ENCODE measurements at places on chromosomes 11 and 22. TPM values are rescaled to one million over a fixed set of nuclear protein-coding genes. Genes with fewer than 3 reads are reported as not detected.

GRCh38 chr22:19875061-19875530 is 20.4 kb upstream of the GNB1L start:
- peak; percentile 26 for DNase-seq

DNA sequence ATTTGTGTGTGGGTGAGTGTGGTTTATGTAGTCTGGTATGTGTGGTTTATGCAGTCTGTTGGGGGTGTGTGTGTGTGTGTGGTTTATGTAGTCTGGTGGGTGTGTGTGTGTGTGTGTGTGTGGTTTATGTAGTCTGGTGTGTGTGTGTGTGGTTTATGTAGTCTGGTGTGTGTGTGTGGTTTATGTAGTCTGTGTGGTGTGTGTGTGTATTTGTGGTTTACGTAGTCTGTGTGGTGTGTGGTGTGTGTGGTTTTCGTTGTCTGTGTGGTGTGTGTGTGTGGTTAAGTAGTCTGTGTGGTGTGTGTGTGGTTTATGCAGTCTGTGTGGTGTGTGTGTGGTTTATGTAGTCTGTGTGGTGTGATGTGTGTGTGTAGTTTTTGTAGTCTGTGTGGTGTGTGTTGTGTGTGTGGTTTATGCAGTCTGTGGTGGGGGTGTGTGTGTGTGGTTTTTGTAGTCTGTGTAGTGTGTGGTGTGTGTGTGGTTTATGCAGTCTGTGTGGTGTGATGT is 26.2 kb upstream of the PARVG start:
- no peak for DNase-seq

- DNase-seq, result no peak
Measured at GRCh38 chr22:50318356-50318697, 8.5 kb downstream of the DENND6B start.

Gene OMP
- 0.86 TPM for total RNA-seq
